Small intestine (tissue), 16 donors: ENCODE measurements at places on chromosomes 3 and 15. TPM values are rescaled to one million over a fixed set of nuclear protein-coding genes. Genes with fewer than 3 reads are reported as not detected.

The TRPM1 gene
- not detected for polyA plus RNA-seq

The HYAL1 gene
- polyA plus RNA-seq, result 11.1 TPM

DNA sequence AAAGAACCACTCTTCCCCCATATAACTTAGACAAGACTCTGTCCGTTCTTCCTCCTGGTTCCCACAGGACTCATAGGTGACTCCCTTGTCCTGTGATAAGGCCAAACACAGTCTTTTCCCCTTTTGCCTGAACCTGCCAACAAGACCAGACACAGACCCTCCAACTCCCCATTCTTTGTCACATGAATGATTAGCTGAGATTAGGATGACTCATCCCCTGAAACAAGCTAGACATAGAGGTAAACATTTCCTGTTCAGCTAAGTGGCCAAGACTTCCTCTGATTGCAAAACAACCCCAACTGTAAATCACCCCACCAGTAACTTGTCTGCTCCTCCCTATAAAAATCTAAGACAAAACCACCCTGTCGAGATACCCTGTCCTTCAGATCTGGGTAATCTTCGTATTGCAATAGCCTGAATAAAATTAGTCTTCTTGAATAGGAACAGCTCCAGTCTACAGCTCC, 11.4 kb upstream of the HTR3E start:
- no peak overlapping the region for H3K27ac ChIP-seq
- no peaks in the 10 kb centered on the region for H3K27me3 ChIP-seq
- H3K4me3 ChIP-seq, result no peak overlapping the region
- H3K36me3 ChIP-seq, result no peaks in the 10 kb centered on the region

GRCh38 chr3:69360690-69361089, 25.2 kb downstream of the FRMD4B start:
- H3K4me3 ChIP-seq, result no peak overlapping the region
- H3K27ac ChIP-seq, result no peak overlapping the region
- no peaks in the 10 kb centered on the region for H3K36me3 ChIP-seq

The MYO5A gene
- 1.4 TPM for polyA plus RNA-seq

DNA sequence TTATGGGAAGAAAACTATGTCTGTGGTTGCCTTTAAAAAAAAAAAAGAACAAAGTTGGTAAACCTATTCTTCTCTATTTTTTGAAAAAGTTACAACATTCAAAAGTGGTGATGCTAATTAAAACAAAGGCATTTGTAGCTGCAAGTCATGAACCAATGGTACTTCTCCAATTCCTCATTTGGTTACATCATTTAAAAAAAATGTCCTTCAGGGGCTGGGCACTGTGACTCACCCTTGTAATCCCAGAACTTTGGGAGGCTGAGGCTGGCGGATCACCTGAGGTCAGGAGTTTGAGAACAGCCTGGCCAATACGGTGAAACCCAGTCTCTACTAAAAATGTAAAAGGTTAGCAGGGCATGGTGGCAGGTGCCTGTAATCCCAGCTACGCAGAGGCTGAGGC, 574.6 kb downstream of the VGLL3 start:
- no peaks in the 10 kb centered on the region for H3K27me3 ChIP-seq
- no peaks in the 10 kb centered on the region for H3K36me3 ChIP-seq
- no peaks in the 10 kb centered on the region for H3K4me1 ChIP-seq

DNA sequence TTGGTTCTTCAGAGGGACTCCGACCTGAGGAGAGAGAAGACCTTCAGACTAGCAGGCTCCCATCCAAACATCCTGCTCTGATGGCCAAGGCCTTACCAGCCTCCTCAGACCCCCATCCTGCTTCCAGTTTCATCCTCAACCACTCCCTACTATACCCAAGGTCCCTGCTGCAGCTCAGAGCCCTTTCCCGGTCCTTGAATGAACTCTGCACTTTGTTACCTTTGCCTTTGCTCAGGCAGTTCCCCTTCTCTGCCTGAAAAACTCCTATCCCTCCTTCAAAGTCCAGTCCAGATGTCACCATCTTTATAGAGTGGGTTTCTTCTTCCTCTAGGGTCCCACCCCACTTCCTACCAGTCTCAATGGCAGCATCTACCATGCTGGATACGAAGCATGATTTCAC, 13.1 kb downstream of the EFCAB12 start:
- H3K27ac ChIP-seq, result no peak overlapping the region
- H3K36me3 ChIP-seq, result no peaks in the 10 kb centered on the region

The FGF7 gene
- 4.9 TPM for polyA plus RNA-seq

DNA sequence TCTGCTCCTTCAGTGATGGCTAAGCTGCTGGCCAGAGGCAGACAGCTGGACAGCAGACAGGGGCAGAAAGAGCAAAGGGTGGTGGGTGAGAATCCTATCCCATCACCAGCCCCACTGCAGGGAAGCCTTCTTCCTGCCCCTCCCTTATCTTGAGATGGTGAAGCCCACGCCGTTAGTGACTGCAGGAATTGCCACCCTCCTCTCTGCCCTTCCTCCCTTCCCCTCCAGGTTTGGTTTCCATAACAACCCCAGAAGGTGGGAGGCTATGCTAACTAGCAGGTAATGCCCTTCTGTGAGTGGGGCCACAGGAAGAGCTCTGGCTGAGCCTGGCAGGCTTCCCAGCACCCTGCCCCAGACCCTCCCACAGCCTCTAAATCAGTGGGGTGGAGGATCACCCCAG, 32.8 kb downstream of the SCN5A start:
- H3K4me1 ChIP-seq, result no peaks in the 10 kb centered on the region
- DNase-seq, result no peak
- H3K36me3 ChIP-seq, result no peaks in the 10 kb centered on the region
- no peaks in the 10 kb centered on the region for H3K27me3 ChIP-seq
- no peak overlapping the region for H3K27ac ChIP-seq
- H3K4me3 ChIP-seq, result no peak overlapping the region

- H3K4me3 ChIP-seq, result no peak overlapping the region
- H3K27ac ChIP-seq, result no peak overlapping the region
- DNase-seq, result no peak
- H3K36me3 ChIP-seq, result no peaks in the 10 kb centered on the region
- H3K4me1 ChIP-seq, result no peaks in the 10 kb centered on the region
Measured at GRCh38 chr3:105040026-105040622, 326.6 kb upstream of the ALCAM start.

- no peak for DNase-seq
- no peaks in the 10 kb centered on the region for H3K27me3 ChIP-seq
- no peak overlapping the region for H3K4me3 ChIP-seq
- no peak overlapping the region for H3K27ac ChIP-seq
- H3K36me3 ChIP-seq, result no peaks in the 10 kb centered on the region
Measured at GRCh38 chr15:99097441-99098410, 7.2 kb upstream of the SYNM start.

DNA sequence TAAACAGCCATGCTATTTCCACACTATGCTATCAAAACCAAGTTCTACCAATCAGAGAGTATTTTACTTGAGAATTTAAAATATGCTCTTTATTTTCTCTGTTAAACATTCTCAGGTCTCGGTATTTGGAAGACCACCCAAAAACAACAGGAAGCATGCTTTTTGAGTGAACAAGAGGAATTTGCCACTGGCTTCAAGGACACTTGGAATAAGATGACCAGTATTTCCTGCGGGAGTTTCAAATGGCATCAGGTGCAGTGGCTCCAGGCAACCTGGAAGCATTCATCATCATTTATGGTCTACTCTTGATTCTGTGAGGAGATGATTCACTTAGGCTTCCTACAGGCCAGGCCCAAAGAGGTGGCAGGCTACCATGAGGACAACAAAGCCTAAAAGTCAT, 305.7 kb upstream of the ATP11B start:
- no peak for DNase-seq
- no peak overlapping the region for H3K27ac ChIP-seq
- H3K36me3 ChIP-seq, result no peaks in the 10 kb centered on the region
- H3K4me1 ChIP-seq, result no peaks in the 10 kb centered on the region
- no peaks in the 10 kb centered on the region for H3K27me3 ChIP-seq
- H3K4me3 ChIP-seq, result no peak overlapping the region

DNA sequence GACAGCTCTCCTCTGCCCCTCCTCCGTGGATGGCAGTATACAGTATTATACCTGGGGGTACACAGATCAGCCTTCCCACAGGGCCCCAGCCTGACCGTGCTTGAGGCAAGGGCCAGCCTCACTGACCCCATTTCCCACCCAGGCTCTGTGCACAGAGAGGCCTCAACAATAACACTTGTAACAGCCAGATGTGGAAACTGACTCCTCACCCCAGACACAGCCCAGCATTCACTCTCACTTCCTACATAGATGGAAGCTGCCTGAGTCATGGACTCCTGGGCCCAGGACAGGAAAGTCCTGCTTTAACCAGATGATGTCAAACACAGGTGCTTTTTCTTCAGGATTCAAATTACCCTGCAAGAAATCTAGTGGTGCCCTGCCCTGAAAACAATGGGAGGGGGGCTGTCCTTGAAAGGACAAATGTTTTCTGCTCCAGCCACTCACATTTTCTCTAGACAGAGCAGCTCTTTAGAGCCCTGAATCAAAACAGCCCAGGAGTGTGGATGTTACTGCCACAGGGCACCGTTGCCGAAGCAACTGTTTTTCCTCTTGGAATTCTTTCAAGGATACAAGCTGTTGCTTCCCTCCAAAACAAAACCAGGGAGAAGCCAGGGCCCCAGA, 16.4 kb downstream of the CCDC12 start:
- peaks cover 68% of the 10 kb centered on the region for H3K4me1 ChIP-seq
- DNase-seq, result no peak
- no peak overlapping the region for H3K4me3 ChIP-seq
- H3K36me3 ChIP-seq, result no peaks in the 10 kb centered on the region
- no peaks in the 10 kb centered on the region for H3K27me3 ChIP-seq
- H3K27ac ChIP-seq, result peak overlapping the region; percentile 50

- H3K4me1 ChIP-seq, result no peaks in the 10 kb centered on the region
- no peaks in the 10 kb centered on the region for H3K27me3 ChIP-seq
- H3K36me3 ChIP-seq, result no peaks in the 10 kb centered on the region
Measured at GRCh38 chr3:167728632-167729323, 5.9 kb downstream of the PDCD10 start.

- H3K4me3 ChIP-seq, result no peak overlapping the region
- H3K27me3 ChIP-seq, result no peaks in the 10 kb centered on the region
- no peak overlapping the region for H3K27ac ChIP-seq
- H3K36me3 ChIP-seq, result no peaks in the 10 kb centered on the region
Measured at GRCh38 chr3:189289251-189289650, 117.5 kb downstream of the TPRG1 start.

DNA sequence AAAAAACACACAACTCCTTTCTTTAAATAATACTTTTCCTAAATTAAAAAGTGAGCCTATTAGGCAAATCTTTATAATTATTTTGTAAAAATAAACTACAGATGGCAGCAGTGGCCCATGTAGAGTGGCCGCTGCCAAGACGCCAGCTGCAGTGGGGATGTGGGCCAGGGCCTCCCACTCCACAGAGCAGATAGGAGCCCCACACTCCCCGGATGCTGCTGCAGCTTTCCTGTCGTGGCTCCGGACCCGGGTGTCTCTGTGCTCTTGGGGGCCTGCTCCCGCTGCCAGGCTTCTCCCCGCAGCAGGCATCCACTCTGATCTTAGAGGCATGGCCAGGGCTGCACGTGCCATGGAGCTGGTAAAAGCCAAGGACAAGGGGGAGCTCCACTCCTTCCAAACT, 67.5 kb downstream of the PROS1 start:
- H3K36me3 ChIP-seq, result no peaks in the 10 kb centered on the region
- no peak overlapping the region for H3K4me3 ChIP-seq
- no peaks in the 10 kb centered on the region for H3K27me3 ChIP-seq
- DNase-seq, result no peak
- no peak overlapping the region for H3K27ac ChIP-seq
- H3K4me1 ChIP-seq, result no peaks in the 10 kb centered on the region

GRCh38 chr3:72259755-72260587, 475.0 kb upstream of the PROK2 start:
- no peak for DNase-seq
- H3K4me1 ChIP-seq, result peaks cover 10% of the 10 kb centered on the region
- no peak overlapping the region for H3K27ac ChIP-seq
- H3K36me3 ChIP-seq, result no peaks in the 10 kb centered on the region

GRCh38 chr3:38067508-38068233, 28.7 kb downstream of the DLEC1 start:
- no peaks in the 10 kb centered on the region for H3K27me3 ChIP-seq
- H3K36me3 ChIP-seq, result no peaks in the 10 kb centered on the region
- H3K4me1 ChIP-seq, result no peaks in the 10 kb centered on the region
- DNase-seq, result no peak
- H3K4me3 ChIP-seq, result no peak overlapping the region

DNA sequence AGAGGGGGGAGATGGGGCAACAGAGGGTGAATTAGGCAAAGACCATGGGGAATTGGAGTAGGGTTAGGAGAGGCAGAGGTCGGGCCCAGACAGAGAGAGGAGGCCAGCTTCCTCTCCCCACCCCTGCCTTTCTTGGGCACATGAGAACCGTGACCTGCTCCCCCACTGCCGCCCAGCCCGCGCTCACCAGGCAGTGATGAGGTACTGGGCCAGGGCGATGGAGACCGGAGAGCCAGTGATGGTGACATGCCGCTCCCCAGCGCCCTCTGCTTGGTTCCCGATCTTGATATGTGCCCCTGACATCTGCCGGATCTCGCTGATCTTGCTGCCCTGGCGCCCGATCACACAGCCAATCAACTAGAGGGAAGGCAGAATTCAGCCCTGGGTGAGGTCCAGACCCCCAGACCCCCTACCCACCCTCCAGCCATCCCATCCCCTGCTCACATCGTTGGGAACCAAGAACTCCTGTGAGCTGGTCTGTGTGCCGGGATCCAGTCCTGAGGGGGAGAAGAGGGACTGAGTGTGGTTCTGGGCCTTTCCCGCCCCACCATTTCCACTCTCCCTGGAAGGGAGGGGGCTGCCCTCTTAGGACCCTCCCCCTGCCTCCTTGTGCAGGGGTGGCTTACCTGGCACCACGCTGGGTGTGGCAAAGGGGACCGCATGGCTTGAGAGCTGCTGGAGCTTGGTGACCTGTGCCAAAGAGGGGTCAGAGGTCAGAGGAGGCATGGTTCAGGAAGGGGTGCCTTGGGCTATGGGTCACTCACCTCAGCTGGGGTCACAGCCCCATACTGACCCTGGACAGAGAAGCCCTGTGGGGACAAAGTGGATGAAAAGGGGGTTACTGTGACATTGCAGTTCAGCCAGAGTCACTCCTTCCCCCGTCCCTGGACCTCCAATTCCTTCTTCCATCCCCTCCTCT, 3.7 kb downstream of the GPR62 start:
- H3K27me3 ChIP-seq, result peaks cover 24% of the 10 kb centered on the region
- H3K27ac ChIP-seq, result no peak overlapping the region
- H3K36me3 ChIP-seq, result no peaks in the 10 kb centered on the region
- DNase-seq, result no peak
- H3K4me3 ChIP-seq, result no peak overlapping the region
